Stimulated activated CD4-positive, alpha-beta T cell treated with anti-CD3 and anti-CD28 coated beads, TNF-alpha, amount 100 ng/mL, for 48 hours (primary cell): ENCODE measurements at places on chromosomes 7 and 10.

GRCh38 chr7:155763122-155763521 lies 49.1 kb downstream of the SHH start:
- no peak for DNase-seq

GRCh38 chr7:91045606-91046005 lies 218.6 kb upstream of the FZD1 start:
- DNase-seq, result no peak

DNA sequence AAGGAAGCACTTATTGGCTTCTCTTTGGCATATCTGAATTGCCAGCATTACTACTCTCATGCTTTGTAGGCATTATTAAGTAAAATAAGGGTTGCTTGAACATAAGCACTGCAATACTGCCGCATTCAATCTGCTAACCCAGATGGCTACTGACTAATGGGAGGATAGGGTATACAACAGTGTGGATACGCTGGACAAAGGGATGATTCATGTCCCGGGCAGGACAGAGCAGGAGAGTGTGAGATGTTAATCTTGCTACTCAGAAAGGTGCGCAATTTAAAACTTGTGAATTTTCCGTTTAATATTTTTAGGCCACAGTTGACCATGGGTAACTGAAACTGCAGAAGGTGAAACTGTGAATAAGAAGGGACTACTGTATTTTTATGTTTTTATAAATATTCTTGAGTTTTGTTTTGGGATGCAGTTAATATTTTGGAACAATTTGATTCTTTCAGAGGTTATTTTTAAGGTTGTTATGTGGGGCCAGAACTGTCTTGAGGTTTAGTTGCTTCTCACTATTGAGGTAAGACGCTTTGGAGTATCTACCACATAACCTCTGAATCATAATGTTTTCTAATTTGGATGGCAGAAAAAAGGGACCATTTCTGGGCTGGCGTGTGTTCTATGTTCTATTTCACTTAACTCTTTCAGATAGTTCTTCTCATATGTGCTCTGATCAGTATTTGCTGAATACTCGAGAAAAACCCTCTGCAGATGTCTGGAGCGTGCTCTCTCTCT lies 75.7 kb upstream of the SYPL1 start:
- DNase-seq, result no peak

GRCh38 chr10:29757551-29758297 lies 123.0 kb upstream of the SVIL start:
- no peak for DNase-seq

DNA sequence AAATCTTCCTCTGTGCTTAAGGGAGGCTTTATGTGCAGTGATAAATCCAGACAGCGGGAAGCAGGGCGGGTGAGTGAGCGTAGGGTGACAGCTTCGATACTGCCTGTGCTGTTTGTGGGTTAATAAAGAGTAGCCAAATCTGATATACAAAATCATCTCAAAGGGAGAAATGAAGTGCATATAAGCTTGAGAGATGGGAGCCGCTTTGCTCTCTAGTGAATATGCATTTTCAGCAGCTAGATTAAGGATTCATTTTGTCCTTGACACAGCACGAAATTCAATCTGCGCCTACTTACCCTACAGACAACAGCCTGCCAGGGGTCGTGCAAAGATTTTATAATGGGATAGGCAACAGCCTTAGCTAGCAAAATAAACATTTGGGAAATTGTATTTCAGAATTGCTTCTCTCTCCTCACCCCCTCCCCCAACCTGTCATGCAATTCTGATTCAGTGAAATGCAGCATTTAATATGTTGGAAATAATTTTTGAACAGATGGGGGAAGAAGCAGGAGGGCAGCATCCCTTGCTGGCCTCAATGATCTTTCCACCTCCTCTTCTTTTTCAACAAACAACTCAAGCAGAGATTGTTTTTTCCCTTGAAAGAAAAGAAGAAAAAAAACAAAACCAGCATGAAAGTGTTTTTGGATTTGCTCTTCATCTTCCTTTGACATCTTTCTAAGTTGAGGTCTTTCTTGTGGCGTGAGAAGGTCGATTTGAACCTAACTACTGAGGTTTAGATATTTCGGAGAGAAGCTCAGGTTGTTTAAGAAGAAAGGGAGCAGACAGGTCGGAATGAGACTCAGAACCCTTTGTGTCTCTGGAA lies 117.9 kb downstream of the AOAH start:
- DNase-seq, result no peak

- no peak for DNase-seq
Measured at GRCh38 chr10:18767981-18768380, 108.8 kb downstream of the ARL5B start.

GRCh38 chr10:106900016-106900652 lies 264.4 kb downstream of the SORCS1 start:
- DNase-seq, result no peak

DNA sequence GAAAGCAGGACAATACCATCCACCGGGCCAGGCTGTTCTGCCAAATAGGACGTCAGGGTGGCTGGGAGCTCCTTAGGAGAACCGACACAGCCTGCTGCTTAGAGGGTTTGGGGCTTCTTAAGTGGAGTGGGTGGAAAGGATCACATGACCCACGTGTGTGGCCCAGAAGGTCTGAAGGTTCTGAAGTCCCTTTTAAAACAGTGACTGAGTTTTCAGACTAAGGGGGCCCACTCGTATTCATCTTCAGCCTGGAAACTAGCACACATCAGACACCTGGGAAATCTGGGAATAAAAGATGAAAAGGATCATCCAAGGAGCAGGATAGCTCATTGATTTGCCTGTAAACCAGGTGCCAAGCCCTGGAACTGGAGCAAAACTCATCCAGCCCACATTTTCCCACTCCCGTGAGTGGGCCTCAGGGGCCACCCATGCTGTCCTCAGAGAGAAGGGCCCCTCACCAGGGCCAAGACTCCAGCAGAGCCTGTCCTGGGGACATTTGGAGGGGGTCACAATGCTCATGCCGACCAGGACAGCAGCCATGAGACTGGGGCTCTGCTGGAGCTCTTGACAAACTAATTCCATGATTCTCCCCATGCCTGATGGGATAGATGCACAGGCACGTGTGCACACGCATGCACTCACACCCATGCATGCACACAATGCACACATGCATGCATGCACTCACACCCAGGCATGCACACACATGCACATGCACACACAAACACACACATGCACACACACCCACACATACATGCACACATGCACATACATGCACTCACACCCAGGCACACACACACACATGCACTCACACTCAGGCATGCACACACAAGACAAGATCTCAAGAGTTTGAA lies 168.8 kb upstream of the PPP2R2D start:
- DNase-seq, result no peak

- DNase-seq, result no peak
Measured at GRCh38 chr10:11131112-11131639, 113.5 kb downstream of the CELF2 start.

DNA sequence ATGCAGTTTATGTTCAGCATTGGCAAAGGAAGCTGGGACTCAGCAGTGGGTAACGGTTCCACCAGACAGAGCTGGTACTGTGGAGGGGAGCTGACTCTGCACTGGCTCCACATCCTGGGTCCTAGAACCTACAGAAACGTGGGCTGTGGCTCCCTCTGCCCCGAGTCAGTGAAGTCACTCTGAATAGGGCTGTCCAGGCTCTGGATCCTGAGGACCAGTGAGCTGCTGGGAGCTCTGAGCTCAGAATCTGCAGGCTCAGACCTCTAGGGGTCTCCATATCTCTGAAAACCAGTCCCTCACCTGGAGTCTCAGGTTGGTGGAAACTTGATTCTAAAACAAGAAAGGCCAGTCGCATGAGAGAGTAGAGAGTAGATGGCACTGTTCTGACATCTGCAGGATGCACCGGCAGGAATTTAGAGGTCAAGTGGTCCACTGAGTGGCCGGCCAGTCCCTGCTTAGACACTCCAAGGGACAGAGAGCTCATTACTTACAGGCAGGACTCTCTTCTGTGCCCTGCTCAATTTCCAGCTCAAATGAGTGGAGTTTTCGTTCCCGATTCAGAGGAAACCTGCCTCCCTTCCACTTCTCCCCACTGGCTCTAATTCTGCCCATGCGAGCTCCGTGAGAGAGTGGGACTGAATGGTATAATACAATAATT lies 18.6 kb downstream of the NPFFR1 start:
- no peak for DNase-seq

GRCh38 chr10:12348294-12348869 lies 965 bp upstream of the CAMK1D start:
- no peak for DNase-seq

- no peak for DNase-seq
Measured at GRCh38 chr10:114151486-114151885, 22.5 kb downstream of the CCDC186 start.

- no peak for DNase-seq
Measured at GRCh38 chr10:43047288-43047970, 29.4 kb upstream of the RET start.

DNA sequence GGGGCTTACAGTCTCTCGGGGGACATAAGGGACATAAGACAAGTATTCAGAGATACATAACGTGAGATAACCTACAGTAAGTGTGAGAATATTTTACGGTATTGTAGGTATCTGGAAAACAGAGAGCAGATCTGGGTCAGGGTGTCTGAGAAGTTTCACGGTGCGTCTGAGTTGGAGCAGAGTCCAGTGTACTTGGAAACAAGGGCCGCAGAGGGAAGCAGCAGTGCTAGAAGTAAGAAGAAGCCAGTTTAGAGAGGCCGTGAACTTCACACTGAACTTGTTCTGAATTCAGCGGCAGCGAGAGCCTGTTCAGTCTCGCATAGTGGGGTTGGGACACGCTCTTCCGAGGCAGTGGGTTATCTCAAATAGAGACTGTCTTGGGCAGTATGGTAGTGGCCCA lies 85.5 kb downstream of the TAF3 start:
- DNase-seq, result no peak

- no peak for DNase-seq
Measured at GRCh38 chr7:132705146-132705545, 128.9 kb upstream of the PLXNA4 start.

GRCh38 chr10:68218786-68219185 lies 13.1 kb downstream of the ATOH7 start:
- DNase-seq, result no peak

GRCh38 chr10:49435225-49435624 lies 39.3 kb upstream of the DRGX start:
- DNase-seq, result no peak

DNA sequence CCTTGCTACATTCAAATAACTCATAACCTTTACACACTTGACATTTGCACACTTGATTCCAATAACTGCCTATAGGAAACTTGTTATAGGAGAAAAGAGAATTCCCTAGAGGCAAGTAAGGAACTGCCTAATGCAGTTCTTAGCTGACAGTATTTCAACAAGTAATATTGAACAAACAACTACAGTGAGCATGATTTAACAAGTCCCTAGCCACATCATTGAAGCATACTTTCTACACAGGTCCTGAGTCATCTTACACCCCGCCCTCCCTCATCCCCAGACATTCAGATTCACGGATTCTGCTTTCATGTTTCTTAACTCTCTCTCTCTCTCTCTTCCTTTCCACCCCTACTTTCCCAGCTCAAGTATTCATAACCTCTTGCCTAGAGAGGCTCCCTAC lies 153.5 kb downstream of the LSM5 start:
- no peak for DNase-seq

- DNase-seq, result no peak
Measured at GRCh38 chr7:1640376-1641172, 29.5 kb upstream of the ELFN1 start.

DNA sequence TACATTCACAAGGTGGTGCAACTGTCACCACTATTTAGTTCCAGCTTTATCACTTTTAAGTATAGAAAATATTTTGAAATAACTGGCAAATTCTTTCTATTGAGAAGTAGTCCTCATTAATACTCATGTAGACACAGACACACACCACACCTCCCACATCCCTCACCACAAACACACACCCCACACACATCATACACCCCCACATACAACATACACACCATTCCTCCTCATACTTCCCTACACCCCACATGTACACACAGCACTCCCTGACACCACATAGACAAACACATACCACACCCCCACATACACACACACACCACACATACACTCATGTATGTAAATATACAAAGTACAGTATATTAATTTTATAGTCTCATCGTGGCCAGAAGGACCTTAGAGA lies 178.8 kb downstream of the LRMDA start:
- no peak for DNase-seq

DNA sequence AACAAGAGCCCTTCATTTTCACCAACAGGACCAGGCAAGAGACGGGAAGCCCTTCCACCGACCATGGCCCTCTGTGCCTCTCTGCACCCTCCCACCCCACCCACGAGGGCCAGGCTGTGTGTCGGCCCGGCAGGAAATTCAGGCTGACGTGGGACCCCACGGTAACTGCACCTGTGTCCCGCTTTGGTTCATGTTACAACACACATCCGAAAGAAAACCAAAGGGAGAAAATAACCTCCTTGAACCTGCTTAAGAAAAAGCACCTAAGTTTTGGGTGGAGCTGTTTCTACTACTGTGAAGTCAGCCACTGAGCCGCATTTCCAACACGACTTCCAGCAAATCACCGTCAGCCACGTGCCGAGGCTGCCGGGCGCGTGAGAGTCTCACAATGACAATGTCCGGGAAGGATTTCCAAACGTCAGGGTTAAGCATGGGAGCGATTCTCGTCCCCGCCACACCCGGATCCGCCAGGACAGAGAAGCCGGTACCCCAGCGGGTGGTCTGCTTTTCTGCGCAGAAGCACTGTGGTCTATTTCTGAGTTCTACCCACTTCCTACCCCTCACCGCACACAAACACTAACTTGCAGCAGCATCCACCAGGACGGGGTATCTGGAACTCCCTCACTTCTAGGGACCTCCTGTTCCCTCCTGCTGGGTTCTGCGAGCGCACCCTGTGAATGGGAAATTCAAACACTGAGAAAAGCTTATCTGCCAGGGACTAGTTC lies 36.6 kb downstream of the AMZ1 start:
- no peak for DNase-seq

DNA sequence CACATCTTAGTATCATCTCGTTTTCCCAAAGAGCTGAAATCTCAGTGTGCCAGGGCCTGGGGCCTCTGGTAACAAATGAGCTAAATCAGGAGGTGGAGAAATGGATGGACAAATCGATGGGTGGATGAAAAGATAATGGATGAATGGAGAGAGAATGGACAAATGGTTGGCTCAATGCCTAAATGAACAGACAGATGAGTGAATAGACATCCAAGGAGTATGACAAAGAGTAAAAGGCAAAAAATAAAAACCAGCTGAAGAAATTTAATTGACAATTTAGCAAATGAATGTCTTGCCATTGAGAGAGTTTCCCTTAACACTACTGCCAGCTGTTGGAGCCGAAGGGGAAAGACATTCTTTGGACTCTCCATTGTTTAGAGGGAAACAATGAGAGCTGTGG lies 8.0 kb downstream of the SYCE1 start:
- no peak for DNase-seq

DNA sequence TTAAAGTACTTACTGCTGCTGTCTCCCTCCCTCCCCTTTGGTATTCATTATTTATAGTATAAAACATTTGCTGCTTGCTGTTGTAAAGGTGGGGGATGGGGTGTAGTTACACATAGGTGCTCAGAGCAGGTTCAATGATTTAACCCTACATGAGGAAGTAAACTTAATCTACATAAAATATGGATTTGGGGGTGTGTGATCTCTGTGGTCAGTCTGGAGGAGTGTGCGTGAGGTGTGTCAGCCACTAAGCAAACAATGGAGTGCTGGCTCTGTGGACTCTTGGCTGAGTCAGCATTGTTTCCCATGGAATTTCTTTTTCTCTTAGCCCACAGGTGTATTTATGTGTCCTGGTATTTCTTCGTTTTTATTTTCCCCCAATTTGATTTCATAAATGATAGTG lies 133.9 kb downstream of the AUTS2 start:
- no peak for DNase-seq
